ENCODE measurements at places on chromosomes 7 and 10.

DNA sequence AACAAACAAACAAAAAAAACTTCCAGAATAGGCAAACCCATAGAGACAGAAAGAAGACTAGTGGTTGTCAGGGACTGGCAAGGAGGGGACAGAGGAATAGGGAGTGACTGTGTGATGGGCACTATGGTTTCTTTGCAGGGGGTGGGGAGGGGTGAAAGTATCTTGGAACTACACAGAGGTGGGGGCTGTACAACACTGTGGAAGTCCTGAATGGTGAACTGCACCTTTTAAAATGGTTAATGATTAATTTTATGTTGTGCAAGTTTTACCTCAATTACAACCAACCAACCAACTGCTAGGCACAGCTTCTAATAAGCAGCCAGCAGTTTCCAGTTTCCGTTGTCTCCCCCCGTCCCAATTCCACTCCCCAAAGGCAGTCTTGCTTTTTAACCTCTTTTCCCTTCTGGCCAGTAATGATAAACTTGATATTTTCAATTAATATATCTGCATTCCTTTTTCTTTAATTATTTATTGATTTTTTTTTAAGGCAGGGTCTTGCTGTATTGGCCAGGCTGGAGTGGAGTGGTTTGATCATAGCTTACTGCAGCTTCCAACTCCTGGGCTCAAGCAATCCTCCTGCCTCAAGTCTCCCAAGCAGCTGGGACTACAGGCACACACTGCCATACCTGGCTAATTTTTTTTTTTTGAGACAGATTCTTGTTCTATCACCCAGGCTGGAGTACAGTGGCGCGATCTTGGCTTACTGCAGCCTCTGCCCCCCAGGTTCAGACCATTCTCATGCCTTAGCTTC, 46.8 kb downstream of the HIP1 start:
- no peak for DNase-seq

- DNase-seq: no peak
Observed at GRCh38 chr7:47497367-47498096, 84.4 kb downstream of the TNS3 start.

GRCh38 chr10:21954132-21954531, 49.4 kb downstream of the DNAJC1 start:
- no peak for DNase-seq

- no peak for DNase-seq
Observed at GRCh38 chr10:132078746-132079345, 13.1 kb downstream of the JAKMIP3 start.

- DNase-seq: no peak
Observed at GRCh38 chr7:47609803-47610452, 28.0 kb upstream of the TNS3 start.

Data from activated T-cell treated with anti-CD3 and anti-CD28 coated beads, Interleukin-2, amount 50 U/mL, for 1 hour (primary cell).